Activated naive CD8-positive, alpha-beta T cell treated with anti-CD3 and anti-CD28 coated beads, Interleukin-2, amount 50 U/mL, for 24 hours (primary cell): ENCODE measurements at places on chromosomes 2 and 18.

DNA sequence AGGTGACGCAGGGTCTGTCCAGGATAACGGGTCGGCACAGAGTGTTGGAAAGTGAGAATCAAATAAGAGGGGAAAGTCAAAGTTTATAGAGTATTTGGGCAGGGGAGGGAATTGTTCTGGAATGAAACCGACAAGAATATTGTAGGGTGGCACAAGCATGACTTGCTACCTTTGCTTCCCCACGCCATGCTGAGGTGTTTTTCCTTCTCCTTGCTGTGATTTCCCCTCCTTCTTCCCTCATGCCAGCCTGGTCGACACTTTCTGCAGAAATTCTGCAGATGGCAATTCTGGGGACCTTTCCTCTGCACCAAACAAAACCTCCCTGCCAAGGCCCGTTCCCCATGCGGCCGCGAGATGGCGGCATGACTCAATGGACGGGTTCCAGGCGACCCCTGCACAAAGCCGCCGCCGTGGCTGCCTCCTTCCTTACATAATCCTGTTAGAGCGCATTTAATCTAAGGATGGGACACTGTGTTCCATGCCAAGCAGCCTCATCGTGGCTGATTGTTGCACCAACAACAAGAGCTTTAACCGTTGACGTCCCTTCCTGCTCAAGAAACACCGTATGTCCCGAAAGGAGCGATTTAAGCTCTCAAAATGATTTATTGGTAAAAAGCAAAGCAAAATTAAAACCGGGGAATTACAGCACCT is at the start of gene MRO:
Gene MRO (minus strand): TSS at position 289 of the 651 bp plus-strand sequence. CDS start 10,616 bp downstream, outside the sequence.
- no peak within 1 kb of the TSS for H3K27ac ChIP-seq
- peaks cover 8% of the 10 kb centered on the region for H3K27me3 ChIP-seq
- peaks cover 2% of the 10 kb centered on the region for H3K4me1 ChIP-seq
- peak; percentile 79 for DNase-seq
- H3K4me3 ChIP-seq: no peak within 1 kb of the TSS

DNA sequence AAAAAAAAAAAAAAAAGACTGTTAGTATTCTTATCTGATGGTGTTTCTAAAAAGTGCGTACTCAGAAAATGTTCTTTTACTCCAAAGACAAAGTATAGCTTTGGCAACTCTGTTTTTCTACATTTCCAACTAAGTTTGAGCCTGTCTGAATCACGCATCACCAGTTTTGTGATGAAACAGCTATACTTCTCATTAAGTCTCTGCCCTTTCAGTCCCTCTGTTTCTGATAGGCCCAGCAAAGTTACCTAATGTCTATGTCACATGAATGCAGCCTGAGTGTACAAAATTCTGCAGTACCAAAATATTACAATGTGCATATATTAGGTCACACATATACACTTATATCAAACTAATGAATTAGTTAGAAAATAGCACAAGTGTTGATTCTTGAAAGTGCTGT is 22.4 kb downstream of the TWSG1 start:
- no peak for DNase-seq
- peaks cover 9% of the 10 kb centered on the region for H3K4me1 ChIP-seq
- peaks cover 4% of the 10 kb centered on the region for H3K36me3 ChIP-seq

- H3K36me3 ChIP-seq: no peaks in the 10 kb centered on the region
- no peak overlapping the region for H3K27ac ChIP-seq
- no peaks in the 10 kb centered on the region for H3K4me1 ChIP-seq
- H3K27me3 ChIP-seq: no peaks in the 10 kb centered on the region
- H3K4me3 ChIP-seq: no peak overlapping the region
Measured at GRCh38 chr18:38301621-38302020, 736.0 kb upstream of the CELF4 start.

DNA sequence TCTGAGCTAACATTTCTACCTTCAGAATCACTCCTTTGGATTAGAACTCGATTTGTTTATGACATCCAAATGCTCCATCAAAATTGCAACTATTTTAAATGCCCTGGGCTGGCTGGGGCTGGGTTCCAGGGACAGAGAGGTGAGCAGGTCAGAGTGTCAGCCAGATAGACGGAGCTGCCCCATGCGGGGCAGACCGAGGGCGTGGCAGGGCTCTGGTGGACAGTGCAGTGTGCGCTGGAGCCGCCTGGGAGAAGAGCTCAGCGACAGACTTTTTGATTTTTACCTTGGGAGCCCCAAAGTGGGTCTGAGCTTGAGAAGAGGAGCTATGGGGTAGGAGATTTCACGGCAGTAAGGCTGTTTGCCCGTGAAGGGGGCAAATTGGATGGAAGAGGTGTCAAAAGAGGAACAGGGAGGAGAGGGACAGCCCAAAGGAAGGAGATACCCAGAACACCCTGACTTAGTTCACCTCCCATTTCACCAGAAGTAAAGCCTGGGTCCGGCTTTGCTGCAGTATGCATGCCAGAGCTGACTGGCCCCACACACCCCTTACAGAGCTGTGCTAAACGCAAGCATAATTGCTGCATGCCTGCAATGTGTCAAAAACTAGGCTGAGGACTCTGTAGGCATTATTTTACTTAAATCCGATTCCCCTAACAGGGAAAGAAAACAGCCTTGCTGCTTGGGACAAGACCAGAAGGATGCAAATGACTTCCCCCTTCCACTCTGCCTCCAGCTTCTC is 33.7 kb downstream of the EN1 start:
- no peak overlapping the region for H3K4me3 ChIP-seq
- no peak for DNase-seq
- H3K27ac ChIP-seq: no peak overlapping the region
- no peaks in the 10 kb centered on the region for H3K4me1 ChIP-seq
- no peaks in the 10 kb centered on the region for H3K36me3 ChIP-seq

- peaks cover 35% of the 10 kb centered on the region for H3K36me3 ChIP-seq
- no peak for DNase-seq
- H3K4me3 ChIP-seq: no peak overlapping the region
- no peaks in the 10 kb centered on the region for H3K27me3 ChIP-seq
- H3K27ac ChIP-seq: no peak overlapping the region
Measured at GRCh38 chr18:77058290-77058835, 74.2 kb downstream of the MBP start.

- H3K27me3 ChIP-seq: no peaks in the 10 kb centered on the region
- no peak overlapping the region for H3K4me3 ChIP-seq
- H3K36me3 ChIP-seq: peaks cover 3% of the 10 kb centered on the region
- no peak overlapping the region for H3K27ac ChIP-seq
- H3K4me1 ChIP-seq: peaks cover 10% of the 10 kb centered on the region
- DNase-seq: no peak
Measured at GRCh38 chr2:105376789-105377240, 22.0 kb downstream of the FHL2 start.

GRCh38 chr2:180983468-180984242 is 3.2 kb downstream of the UBE2E3 start:
- DNase-seq: peak; percentile 9
- peaks cover 31% of the 10 kb centered on the region for H3K36me3 ChIP-seq
- H3K4me3 ChIP-seq: no peak overlapping the region
- H3K27ac ChIP-seq: peak overlapping the region; percentile 31
- no peaks in the 10 kb centered on the region for H3K27me3 ChIP-seq
- H3K4me1 ChIP-seq: peaks cover 44% of the 10 kb centered on the region

DNA sequence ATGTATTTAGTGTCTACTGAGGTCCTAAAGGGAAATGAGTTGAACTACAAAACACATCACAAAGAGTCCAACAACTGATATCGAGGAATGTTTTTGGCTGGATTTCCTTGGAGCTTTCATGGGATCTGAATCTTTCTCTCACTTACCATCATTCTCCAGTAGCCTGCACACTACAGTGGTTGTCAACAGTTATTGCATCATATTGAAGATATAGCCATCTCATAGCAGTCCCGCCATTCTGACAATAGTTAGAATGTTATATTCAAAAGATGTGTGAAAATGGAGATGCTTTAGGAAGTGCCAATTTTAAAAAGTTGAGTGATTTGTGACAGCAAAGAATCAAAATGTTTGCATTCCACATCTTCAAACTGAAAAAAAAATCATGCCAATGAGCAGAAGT is 186.8 kb downstream of the DSC3 start:
- no peaks in the 10 kb centered on the region for H3K36me3 ChIP-seq
- H3K4me3 ChIP-seq: no peak overlapping the region
- no peak for DNase-seq
- no peak overlapping the region for H3K27ac ChIP-seq
- no peaks in the 10 kb centered on the region for H3K27me3 ChIP-seq

DNA sequence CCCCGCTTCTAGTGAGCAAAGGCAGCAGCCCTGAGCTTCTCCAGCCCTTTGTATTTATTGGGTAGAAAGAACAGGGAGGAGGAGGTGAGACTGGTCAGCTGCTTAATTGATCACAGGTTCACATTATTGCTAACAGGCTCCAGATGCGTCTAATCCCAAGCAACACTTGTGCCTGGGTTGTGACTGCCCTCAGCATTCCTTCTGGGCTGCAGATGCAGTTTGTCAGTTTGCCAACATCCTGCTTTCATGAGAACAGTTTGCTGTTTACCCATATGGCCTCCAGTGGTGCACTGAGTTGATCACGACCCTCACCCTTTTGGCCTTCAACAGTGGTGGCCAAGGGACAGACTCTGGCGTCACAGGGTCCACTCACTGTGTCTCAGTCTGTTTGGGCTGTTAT is 159.5 kb upstream of the ZNF516 start:
- H3K36me3 ChIP-seq: no peaks in the 10 kb centered on the region
- no peak for DNase-seq
- no peak overlapping the region for H3K27ac ChIP-seq
- H3K4me3 ChIP-seq: no peak overlapping the region

DNA sequence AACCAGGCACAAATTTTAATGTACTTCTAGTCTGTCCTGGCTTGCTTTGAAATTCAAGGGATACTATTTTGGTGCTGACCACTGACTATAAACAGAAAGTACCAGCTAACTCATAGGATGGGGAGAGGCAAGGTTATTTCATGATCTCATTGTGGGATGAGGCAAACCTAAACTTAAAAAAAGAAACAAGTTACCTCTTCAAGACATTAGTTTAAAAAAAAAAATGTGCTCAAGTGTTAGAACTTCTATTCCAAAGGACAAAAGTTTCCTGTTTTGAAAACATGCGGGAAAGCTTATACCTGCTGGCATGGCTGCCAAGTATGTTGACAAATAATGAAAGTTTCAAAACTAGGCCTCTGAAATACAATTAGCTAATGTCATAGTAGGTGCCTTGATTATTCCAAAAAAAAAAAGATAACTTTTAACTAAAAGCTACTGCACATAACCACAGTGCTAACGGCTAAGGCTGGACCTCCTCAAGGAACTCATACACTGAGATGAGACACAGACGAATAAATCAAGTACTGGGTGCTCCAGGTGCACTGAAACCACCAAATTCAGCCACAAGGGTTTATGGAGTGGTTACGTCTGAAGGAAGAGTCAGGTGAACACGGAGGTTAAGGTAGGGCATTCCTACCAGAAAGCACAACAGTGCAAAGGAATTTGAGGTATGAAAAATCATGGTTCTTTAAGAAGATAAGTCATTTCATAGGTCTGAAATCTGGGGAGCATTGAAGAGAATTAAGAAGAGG is 38.1 kb downstream of the TMEM131 start:
- no peak overlapping the region for H3K4me3 ChIP-seq
- H3K4me1 ChIP-seq: peaks cover 78% of the 10 kb centered on the region
- H3K27ac ChIP-seq: no peak overlapping the region
- no peaks in the 10 kb centered on the region for H3K27me3 ChIP-seq

GRCh38 chr2:19819097-19820065 is 82.4 kb downstream of the TTC32 start:
- H3K4me3 ChIP-seq: no peak overlapping the region
- H3K36me3 ChIP-seq: no peaks in the 10 kb centered on the region
- DNase-seq: no peak
- H3K27ac ChIP-seq: no peak overlapping the region

DNA sequence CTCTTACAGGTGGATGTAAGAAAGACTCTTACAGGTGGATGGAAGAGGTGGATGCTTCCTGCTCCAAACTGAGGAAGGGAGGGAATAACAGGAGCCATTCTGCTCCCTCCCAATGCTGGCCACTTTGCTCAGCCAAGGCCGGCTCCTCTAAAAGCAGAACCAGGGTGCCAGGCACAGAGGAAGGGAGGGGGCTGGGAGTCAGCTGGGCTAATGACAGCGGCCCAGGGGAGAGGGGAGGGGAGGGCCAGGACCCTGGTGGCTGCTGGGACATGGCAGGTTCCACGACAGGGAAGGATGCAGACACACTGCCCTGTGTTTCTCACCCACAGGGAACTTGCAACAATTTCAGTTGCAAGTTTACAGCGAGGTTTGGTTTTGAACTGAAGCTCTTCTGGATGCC is 173.4 kb downstream of the ANAPC1 start:
- no peak for DNase-seq
- no peaks in the 10 kb centered on the region for H3K36me3 ChIP-seq
- peaks cover 12% of the 10 kb centered on the region for H3K4me1 ChIP-seq
- H3K4me3 ChIP-seq: no peak overlapping the region
- no peak overlapping the region for H3K27ac ChIP-seq

DNA sequence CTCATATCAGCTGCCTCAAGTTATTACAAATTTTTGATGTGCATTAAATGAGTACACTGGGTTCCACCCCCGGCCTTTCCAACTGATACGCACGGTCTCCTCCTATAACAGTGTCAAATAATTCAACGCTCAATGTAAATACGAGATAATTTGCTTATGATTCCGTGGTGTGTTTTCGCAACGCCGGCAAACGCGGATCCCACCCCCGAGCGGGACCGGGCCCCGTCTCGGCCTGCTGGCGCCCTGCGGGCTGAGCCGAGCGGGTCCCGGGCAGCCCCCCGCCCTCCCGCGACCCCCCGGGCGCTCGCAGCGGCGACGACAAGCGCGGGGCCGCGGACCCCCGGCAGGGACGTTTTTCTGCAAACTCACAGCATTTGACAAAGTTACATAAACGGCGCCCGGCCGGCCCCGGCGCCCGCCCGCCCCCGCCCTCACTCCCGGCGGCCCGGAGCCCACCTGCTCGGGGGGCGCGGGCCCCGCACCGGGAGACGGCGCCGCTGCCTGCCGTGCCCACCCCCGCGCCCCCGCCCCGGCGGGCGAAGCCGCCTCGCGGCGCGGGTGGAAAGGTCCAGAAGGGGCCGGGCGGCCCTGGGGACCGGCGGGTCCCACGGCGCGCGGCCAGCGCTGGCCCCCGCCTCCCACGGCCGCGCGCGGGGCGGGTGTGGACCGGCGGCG is 762 bp downstream of the HDAC4 start:
- no peaks in the 10 kb centered on the region for H3K36me3 ChIP-seq
- peak; percentile 19 for DNase-seq
- H3K27me3 ChIP-seq: peaks cover 3% of the 10 kb centered on the region
- peak overlapping the region; percentile 74 for H3K27ac ChIP-seq
- peak overlapping the region; percentile 85 for H3K4me3 ChIP-seq

DNA sequence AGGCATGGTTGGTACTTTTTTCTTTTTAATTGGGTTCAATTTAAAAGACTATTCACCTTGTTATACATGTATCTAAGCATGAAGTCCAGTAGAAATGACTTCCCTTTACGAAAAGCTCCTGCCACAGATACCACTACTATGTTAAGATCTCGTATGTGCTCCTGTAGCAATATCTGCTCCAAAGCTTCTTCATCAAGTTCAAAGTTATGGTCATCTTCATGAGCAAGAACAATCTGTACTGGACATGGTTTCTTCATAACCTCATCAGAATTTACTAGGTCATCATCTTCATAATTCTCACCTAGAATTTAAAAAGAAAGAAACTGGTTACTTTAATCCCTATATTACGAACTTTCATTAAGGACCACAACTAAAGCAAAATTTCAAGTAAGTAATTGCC is 33.9 kb downstream of the ATL2 start:
- H3K27me3 ChIP-seq: no peaks in the 10 kb centered on the region
- no peak for DNase-seq
- H3K4me1 ChIP-seq: peaks cover 2% of the 10 kb centered on the region
- no peak overlapping the region for H3K27ac ChIP-seq
- H3K36me3 ChIP-seq: peaks cover 43% of the 10 kb centered on the region
- H3K4me3 ChIP-seq: no peak overlapping the region

- DNase-seq: no peak
- H3K36me3 ChIP-seq: no peaks in the 10 kb centered on the region
- peaks cover 3% of the 10 kb centered on the region for H3K4me1 ChIP-seq
- no peak overlapping the region for H3K27ac ChIP-seq
Measured at GRCh38 chr18:22451796-22452195, 34.1 kb upstream of the CTAGE1 start.
